ENCODE measurements at places on chromosomes 13 and 19.

DNA sequence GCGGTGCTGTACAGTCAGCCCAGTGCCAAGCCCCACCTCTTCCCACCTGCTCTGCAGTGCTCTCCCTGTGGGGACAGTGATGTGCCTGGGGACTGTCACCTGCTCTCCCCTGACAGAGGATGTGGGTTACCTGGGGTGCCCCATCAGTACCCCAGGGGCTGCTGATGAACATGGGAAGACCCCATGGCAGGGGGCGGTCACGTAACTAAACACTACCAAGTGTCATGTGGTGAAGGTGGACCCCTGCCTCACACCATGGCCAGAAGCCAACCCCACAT, 12.7 kb downstream of the KDM4B start:
- DNase-seq = no peak

DNA sequence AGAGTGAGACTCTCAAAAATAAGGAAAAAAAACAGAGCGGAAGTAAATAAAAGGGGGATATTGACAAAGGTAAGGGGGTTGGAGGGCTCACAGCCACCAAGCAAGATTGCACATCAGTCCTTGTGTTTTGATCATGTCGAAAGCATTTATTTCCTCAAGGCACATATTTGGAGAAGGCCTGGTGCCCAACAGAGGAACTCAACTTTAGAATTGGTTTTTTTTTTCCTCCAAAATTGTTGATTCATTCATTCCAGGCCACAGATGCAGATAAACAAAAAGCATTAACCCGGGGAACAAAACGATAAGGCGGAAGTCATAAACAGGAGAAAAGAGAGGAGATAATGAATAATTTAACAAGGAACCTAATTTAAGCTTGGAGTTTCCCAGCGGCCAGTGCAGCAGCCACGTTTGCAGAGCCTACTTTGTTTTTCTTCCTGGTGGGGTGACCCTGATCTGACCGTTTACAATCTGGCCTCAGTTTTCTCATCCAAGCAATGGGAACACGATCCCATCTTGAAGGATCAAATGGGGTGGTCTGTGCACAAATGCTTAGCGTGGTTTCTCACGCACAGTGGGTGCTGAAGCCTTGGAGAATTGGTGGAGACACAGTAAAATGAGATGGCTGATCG, 2.1 kb upstream of the PTPRS start:
- DNase-seq = no peak

GRCh38 chr13:93752541-93752940, 525.9 kb downstream of the GPC6 start:
- DNase-seq = no peak

DNA sequence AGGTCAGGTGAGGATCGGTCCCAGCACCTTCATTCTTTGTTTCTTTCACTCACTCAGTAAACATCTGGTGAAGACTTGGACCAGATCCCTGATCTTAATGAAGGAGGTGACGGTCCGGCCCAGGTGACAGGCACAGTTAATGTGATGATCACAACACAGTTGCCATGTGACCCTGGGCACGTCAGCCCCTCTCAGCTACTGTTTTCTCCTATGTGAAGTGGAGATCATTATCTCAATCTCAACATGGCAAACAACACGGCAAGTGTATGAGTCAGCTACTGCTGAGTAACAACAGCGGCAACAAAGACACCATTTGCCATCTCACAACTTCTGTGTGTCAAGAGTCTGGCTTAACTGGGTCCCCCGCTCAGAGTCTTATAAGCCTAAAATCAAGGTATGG, 74.6 kb downstream of the GNG7 start:
- no peak for DNase-seq

DNA sequence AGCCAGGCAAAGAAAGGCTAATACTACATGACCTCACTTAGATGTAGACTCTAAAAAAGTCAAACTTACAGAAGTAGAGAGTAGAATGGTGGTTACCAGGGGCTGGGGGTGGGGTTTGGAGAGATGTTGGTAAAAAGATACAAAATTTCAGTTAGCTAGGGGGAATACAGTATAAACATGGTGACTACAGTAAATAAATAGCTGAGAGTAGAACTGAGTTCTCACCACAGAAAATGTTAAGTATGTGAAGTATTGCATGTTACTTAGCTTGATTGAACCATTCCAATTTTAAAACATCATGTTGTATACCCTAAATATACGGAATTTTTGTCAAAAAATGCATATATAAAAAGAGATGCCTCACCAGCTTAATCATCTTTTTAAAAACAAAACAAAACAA, 67.5 kb upstream of the DOCK9 start:
- DNase-seq = no peak

- DNase-seq = no peak
These were observed 460.6 kb downstream of the FGF14 start for GRCh38 chr13:101941095-101941783.
